GDM1 (cell line): ENCODE measurements at places on chromosomes 6 and 20.

DNA sequence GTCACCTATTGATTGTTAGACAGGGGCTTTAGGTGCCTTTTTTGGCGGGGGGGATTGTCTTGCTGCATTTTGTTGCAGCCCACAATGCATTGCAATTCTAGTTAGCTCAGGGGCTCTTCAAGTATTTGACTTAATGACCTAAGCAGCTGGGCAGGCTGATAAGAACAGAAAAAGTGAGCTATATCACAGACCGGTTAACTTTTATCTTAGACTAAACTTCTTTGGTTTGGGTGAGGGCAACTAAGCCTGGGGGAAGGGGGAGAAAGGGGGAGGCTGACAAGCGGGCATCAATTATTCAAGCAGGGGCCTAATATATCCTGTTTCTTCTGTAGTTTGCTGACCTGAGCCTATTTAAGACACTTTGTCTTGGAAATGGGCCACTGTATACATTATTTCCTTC, 66.0 kb upstream of the GPR6 start:
- no peak for DNase-seq

- peak; percentile 1 for DNase-seq
These were observed 955.6 kb downstream of the TBC1D32 start for GRCh38 chr6:120378582-120379220.

DNA sequence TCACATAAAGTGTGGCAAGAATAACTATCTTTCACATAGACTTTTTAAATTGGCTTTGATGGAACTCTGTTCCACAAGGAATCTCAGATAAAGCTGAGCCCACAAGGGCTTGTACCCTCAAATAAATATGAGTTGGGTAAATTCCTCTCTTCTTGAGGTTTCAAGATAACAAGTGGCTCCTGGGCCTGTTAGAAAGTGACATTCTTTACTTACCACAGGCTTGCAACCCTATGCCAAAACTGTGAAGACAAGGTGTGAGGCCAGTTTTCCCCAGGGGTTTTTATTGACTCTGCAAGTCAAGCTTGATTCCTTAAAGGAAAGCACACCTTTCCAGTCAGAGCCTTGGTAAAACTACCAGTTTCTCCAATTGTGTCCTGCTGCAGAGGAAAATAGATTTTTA, 664.8 kb upstream of the GJE1 start:
- no peak for DNase-seq

DNA sequence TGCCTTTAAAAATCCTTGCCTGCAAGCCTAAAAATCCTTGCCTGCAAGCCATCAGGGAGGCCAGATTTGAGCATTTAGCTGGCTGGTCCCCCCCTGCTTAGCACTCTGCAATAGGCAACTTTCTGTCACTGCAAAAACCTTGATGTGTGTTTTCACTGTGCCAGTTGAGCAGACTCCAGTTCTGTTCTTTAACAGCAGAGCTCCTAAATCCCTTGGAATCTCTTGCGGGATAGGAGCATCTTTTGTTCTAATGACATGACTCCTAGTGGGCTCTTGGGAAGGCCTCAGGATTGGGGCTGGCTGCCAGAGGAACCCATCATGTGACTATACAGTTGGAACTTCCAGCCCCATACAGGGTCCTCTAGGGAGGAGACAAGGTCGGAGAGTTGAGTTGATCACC, 50.4 kb downstream of the FAM184A start:
- no peak for DNase-seq

GRCh38 chr20:36629719-36630681, 16.0 kb downstream of the SLA2 start:
- DNase-seq = peak; percentile 43

DNA sequence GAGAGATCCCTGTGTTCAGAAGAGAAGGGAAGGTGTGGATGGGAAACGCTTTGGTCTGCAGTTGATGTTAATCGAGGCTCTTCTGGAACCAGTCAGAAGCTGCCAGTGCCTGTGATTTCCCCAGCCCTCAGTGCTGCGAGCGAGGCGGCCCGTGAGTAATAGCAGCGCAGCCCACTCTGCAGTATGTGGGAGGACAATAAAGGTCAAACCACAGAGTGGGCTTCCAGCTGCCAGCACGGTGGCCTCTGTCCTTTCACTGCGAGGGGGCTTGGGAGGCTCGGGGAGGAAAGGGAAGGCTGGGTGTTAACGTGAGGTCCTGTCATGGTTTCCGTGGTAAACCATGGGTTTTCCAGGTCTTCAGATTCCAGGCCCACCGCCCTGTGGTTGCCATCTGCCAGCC, 32.3 kb upstream of the TAGAP start:
- no peak for DNase-seq

- no peak for DNase-seq
These were observed 94.6 kb upstream of the MAN1A1 start for GRCh38 chr6:119443993-119444641.

- DNase-seq = no peak
These were observed 14.9 kb downstream of the PHACTR2 start for GRCh38 chr6:143692696-143693095.

- DNase-seq = no peak
These were observed 209.0 kb downstream of the LRFN2 start for GRCh38 chr6:40378071-40378724.

GRCh38 chr6:167699141-167699931, 127.4 kb upstream of the AFDN start:
- peak; percentile 80 for DNase-seq

GRCh38 chr6:111572216-111572706, 33.4 kb downstream of the TRAF3IP2 start:
- DNase-seq = no peak

GRCh38 chr20:33328157-33329137, 45.4 kb downstream of the BPIFB1 start:
- DNase-seq = no peak
